ENCODE measurements at places on chromosomes 3 and 15.

- DNase-seq, result no peak
These were observed 34.1 kb downstream of the PTPN9 start for GRCh38 chr15:75545064-75545463.

DNA sequence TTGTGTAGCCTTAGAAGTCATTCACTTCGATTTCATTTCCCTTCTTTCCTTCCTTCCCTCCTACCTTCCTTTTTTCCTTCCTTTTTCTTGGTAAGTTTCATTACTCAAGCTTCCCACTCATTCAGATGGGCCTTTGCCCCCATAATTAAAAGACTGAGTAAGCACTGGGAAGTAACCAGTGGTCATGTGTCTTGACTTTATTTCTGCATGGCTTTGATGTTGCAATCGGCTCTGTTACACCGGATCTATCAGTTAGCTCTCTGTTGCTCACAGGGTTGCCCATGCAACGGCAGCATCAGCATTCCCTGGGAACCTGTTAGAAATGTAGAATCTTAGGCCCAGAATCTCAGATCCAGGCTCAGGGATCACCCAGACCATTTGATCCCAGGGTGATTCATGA lies 25.6 kb upstream of the LARS2 start:
- no peak for DNase-seq

DNA sequence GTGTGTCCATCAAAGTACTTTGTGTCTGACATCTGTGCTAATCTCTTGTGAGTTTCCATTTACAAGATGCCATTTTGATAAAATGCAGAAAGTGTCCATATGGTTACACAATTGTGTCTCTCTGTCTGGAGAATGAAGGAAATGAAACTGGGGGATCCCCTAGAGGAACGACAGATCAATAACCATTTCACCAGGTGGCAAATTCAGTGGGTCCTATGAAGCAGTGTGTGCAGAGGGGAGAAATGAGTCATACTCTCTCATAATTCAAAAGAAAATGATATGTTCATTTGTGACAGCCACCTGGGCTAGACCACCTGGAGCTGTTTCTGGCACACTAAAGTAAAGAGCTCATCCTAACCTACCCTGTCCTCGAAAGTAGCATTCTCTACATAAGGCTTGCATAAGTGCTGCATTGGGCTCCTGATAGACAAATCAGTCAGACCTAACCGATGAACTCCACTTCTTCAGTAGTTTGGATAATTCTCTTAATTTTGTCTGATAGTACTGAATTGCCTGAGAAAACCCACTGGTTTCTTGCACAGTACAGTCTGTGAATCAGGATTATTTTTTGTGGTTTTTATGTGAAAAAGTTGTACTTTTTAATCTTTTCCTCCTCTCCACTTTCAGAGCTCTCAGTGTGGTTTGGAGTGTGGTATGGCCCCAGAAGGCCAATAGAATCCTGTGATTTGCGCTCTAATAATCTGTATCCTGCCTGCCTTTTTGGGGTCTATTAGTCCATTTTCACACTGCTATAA lies 10.3 kb upstream of the CD47 start:
- no peak for DNase-seq

- no peak for DNase-seq
These were observed 254.5 kb upstream of the RORA start for GRCh38 chr15:61483599-61483998.

DNA sequence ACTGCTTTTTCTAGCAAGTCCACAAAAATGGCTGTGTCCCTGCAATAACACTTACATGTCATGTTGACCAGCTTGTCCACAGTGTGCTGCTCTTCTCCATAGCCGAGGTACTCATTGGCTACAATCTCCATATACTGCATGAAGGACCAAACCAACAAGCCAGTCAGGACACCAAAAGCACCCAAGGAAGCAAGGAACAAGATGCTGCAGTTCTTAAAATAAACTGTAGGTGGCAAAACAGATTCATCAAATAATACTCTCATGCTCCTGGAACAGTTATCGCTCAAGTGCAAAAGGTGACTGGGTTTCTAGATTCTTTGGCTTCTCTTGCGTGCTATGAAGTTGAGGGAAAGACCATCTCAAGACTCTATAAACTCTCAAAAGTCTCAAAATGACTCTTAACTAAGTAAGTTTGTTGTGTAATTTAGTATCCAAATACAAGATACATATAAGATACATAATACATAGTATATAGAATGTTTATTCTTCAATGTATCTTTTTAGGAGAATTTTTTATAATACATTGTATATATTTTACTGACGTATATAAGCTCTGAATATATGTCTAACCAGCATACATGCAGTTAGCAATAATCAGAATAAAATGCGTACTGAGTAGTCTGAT lies 57.0 kb downstream of the NEK10 start:
- DNase-seq, result no peak

DNA sequence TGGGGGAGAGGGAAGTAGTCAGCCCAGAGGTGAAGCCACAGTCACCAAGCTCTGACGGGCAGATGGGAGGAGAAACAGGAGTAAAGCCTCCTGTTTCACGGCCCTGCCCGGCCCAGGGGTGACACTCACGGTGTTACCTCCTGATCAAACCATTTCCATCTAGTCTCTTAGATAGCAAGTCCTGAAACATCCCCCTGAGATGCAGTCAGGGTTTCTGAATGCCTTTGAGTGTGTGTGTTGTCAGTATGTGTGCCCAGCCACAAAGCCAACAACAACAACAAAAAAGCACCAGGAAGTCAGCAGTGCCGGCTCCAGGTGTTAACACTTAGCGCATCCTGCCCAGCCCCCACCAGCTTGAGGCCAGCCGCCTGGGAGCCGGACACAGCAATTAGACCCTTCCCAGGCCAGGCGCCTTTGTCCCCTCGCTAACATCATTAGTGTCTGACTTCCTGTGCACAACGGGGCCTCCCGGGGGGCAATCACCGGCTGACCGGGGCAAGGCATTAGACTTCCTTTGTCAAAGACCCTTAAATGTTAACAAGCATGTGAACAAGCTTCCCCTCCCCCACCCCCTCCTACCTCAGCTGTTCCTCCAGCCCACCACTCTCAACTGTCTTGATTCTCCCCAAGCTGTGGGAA lies 34.5 kb downstream of the IL17RD start:
- no peak for DNase-seq

DNA sequence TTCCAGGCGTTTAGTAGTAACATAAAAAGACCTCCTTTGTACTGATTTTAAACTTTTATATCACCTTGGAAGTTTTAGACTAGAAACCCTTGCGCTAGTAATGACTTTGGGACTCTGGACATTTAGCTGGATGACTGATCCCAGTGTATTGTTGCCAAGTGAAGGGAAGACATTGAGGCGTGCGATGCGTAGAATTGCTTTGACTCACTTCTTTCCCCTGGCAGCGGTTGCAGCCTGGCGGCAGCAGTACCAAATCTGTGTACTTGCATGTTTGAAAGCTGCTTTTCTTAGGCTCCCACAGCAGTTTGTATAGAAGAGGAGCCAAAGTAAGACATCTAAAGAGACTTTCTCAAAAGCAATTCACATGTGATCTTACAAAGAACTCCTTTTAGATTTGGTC lies 151.6 kb downstream of the BBX start:
- DNase-seq, result peak; percentile 37

GRCh38 chr3:183410280-183410679 lies 18.1 kb downstream of the MCF2L2 start:
- DNase-seq, result no peak

DNA sequence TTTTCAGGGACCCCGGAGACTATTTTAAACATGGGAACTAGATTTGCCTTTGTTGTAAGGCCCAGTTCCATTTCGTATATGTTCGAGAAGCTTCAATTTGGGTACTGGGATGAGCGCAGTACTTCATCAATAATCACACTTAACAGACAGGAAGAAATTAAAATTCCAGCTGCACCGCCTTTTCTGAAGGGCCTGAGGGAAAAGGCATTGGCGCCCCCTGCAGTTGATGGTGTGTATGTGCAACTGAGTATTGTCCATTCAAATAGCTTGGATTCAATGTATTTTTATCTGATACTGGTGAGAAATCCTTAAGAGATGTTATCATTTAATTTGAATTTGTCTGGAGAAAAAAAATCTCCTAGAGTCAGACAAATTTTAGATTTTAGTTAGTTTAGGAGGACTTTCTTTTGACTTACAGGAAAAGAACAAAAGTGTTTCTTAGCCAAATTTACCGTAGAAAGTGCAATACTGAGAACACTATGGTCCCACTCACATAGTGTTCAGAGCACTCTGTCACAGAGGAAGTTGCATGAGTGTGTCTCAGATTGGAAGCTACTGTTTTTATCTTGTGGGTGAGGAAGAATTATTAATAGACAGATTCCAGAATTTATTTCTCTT lies 5.4 kb upstream of the ALDH1A2 start:
- DNase-seq, result peak; percentile 72

- DNase-seq, result no peak
These were observed 117.9 kb downstream of the SCAPER start for GRCh38 chr15:76787273-76787672.

DNA sequence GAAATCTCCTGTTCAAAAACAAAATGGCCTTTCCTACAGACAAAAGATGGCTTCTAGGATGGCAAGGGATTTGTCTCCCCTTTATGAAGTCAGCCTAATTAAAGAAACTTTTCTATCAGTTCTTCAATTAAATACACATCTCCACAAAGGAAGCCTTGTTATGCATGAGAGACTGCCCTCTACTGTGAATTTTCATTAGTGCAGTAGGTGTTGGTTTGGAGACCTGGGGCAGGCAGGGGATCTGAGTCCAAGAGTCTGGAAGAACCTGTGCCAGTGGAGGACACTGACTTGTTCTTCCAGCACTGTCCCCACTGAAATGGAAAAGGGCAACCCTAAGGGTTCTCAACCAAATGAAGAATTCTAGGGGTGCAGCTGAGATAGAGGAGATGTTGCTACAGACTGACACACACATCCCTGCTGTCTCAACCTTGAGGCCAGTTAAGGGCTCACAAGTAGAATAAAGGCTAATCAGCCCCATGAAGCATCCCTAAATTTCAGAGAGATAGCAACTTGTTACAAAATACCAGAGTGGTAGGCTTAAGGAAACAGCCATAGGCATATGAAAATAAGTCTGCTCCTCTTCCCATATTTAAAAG lies 174.0 kb upstream of the PRICKLE2 start:
- DNase-seq, result no peak

DNA sequence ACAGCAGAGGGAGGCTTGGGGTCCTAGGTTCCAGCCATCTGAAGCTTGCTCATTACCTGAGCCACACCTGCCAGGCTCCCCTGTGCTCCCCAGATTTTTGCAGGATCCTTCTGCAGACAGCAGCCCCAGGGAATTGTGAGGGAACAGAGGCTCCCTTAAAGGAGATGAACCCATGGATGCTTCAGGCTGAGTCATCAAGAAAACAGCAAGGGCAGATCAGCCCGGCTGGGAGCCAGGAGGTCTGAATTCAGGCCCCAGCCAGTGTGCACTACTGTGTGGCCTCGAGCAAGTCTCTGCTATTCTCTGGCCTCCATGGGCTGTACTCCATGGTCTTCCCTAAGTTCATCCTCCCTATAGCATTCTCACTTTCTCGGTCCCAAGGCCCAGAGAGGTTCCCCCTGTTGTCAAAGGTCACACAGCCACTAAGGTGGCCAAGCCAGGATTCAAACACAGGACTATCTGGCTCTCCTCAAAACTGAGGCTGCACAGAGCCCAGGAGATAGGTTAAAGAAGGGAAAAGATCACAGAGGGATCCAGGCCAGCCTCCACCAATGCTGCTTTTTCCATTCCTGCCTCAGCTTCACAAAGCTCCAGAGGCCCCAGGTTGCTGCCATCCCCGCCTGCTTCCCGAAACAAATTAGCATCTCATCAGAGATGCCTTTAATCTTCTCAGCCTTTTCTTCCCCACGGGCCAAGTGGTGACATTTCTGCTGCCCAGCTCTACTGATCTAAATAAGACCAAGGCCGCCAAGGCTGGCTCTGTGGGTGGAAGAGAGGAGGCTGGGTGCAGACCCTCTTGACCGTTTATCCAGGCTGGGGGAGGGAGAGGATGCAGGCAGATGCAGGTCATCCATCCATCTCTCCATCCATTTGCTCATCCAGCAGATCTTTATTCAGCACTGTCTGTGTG lies 21.2 kb upstream of the GRIP2 start:
- DNase-seq, result no peak

- DNase-seq, result no peak
These were observed 227.5 kb downstream of the ALCAM start for GRCh38 chr3:105594219-105594618.

GRCh38 chr3:186453531-186453930 lies 90.6 kb downstream of the CRYGS start:
- no peak for DNase-seq

GRCh38 chr3:136772709-136773108 lies 20.5 kb upstream of the STAG1 start:
- DNase-seq, result no peak

GRCh38 chr3:39208463-39209055 lies 16.2 kb upstream of the XIRP1 start:
- peak; percentile 92 for DNase-seq

DNA sequence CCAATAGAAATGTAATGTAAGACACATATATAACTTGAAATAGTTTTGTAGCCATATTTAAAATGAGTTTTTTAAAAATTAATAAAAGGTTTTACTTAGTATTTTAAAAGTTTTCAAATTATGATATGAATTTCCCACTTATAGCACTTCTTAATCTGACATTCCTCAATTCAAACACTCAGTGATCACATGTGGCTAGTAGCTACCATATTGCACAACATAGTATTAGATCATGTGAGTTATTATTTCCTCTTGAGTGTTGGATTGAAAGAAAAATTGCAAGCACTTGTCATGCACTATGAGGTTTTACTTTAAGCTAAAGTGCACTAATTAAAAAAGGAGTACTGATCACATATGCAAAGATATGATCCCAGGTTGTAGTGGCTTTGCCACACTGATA lies 453.4 kb upstream of the ROBO2 start:
- DNase-seq, result no peak

Data from posterior cingulate gyrus (tissue), 11 donors.